SW480 (cell line): ENCODE measurements at places on chromosomes 12 and 14.

DNA sequence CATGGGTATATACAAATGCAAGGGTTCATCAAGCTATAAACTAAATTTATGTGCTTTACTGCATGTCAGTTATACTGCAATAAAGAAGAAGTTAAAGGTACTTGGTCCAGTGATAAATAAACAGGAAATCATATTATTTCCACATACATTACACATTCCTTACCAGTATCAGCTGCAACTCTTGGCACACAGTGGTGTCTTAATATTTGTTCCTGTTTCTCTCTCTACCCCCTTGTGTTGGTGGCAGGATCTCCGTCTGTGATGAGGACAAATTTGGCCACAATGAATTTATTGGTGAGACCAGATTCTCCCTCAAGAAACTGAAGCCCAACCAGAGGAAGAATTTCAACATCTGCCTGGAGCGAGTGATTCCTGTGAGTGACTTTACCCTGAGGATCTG lies 19.2 kb upstream of the OAS1 start:
- DNase-seq: no peak

DNA sequence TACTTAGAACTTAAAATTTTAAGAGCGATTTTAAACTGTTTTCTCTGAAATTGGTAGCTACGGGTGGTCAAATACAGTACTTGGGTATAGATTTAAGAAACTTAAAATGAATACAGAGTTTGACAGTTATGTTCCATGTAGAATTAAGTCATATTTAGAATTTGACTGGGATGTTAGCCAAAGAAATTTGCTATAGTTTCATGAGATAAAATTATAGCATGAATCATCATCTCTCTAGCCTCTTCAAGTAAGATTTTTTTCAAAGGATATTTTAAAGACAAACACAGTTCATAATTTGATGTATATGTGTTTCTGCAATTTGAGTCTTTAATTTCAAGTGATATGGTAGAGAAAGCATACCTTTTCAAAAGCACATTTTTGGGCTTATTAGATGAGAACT lies 41.0 kb downstream of the ZCRB1 start:
- no peak for DNase-seq

- DNase-seq: peak; percentile 9
These were observed 67.0 kb downstream of the PRKCH start for GRCh38 chr14:61388173-61388975.

DNA sequence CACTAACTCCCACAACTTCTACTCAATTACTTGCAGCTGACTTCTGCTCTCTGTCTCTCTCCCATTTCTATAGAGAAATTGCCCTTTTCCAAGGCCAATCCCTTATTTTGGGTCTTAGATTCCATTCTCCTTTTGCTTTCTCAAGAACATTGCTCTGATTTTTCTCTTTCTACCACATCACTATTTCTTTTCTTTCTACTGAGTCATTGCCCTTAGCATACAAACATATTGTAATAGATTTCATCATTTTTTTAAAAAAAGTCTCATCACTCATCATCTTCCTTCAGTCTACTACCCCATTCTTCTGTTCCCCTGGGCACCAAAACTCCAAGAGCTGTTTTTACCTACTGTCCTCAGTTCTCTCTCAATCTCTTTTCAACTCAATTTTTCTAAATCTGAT lies 4.4 kb upstream of the KCNA1 start:
- no peak for DNase-seq

DNA sequence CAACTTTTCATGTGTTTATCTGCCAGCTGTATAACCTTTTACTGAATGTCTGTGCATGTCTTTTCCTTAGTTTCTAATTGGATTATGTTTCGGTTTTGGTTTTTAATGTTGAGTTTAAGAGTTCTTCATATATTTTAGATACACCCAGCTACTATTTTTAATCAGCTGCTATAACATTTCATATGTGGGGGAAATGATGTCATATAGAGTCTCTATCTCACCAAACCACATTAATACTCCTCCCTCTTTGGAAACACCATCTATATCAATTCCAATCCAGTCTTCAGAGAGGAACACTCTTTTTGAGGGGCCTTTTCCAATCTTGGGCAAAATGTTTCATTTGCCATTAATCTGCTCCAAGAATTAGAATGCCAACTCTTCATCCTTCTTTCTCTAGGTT lies 28.5 kb upstream of the GCH1 start:
- no peak for DNase-seq

DNA sequence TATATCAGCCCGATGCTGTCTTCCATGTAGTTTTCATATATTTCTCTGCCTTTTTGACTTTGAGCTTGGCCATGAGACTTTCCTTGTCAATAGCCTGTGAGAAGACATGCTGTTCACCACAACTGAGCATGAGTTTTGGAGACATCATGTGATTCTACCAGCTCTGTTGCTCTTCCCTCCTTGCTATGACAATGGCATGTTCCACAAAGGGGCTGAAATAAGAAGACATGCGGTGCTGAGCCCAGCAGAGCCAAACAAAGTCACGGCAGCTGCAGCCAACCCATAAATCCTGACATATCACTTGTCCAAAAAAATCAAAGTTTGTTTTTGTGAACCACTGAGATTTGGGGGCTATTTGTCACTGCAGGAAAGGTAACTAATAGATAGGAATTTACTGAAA lies 343.4 kb upstream of the KITLG start:
- no peak for DNase-seq

GRCh38 chr14:97687944-97688630 lies 890.9 kb downstream of the VRK1 start:
- DNase-seq: no peak

GRCh38 chr14:94483071-94483451 lies 7.1 kb upstream of the SERPINA9 start:
- no peak for DNase-seq

DNA sequence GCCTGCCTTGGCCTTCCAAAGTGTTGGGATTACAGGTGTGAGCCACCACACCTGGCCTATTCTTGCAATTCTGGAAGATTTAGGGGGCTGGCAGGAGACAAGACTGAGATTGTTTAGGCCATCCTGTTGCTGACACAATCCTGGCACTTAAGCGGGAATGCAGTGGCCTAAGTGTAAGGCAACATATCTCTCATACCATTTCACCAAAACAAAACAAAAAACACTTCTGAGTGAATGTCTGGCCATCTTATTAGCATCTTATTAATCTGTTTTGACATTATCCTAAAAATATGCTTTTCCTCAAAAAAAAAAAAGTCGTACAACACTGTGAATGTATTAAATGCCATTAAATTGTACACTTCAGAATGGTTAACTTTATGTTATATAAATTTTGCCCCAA lies 67.6 kb downstream of the DENND5B start:
- DNase-seq: no peak

DNA sequence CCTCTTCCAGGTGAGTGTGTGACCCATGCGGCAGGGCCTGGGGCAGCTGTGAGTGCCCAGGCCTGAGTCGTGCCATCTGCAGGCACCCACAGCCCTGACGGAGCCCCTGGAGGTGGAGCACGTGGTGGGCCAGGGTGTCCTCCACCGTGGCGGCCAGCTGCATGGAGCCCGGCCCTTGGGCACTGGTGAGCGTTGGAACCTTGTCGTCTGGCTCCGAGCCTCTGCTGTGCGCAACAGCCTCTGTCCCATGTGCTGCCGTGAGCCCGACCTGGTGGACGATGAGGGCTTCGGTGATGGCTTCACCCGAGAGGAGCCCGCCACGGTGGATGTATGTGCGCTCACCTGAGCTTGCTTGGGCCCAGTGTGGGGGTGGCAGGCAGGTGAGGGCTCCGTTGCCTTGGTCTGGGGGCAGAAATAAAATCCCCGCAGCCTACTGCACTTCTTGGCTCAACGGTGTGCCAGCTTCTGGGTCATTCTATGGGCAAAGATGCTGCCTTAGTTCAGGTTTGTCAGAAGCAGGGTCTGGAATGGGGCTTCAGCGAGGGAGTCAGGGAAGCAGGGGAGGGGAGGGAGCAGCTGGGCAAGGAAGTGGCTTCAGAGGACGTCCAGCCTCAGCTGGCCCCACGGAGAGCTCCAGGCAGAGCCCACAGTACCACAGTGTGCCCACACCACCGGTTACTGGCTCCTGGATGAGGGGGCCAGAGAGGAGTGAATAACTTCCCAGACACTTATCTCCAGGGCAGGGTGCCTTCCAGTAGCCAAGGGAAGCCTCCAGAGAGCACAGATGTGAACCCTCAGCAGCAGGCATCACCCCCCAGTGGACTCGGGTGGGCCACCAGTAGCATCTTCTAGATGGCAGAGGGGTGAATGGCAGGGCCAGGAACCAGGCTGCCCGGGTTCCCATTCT lies 1.2 kb upstream of the ARL6IP4 start:
- no peak for DNase-seq

DNA sequence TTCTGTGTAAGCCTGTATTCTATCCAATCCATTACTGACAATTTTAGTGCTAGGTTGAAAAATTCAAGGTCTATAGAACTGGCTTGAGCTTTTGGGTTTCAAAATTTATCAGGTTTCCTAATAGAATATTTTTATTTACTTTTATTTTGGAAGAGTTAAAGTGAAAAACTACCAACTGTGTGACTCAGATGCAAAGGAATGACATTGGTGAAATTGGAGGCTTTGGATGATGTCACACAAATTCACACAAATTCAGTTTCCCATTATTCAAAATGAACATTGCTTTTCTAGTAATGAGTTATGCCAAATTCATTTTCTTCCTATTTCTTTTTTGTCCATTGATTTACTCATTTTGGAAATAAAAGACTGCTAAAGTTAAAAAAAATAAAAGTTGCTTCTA lies 186.9 kb downstream of the ALX1 start:
- no peak for DNase-seq

DNA sequence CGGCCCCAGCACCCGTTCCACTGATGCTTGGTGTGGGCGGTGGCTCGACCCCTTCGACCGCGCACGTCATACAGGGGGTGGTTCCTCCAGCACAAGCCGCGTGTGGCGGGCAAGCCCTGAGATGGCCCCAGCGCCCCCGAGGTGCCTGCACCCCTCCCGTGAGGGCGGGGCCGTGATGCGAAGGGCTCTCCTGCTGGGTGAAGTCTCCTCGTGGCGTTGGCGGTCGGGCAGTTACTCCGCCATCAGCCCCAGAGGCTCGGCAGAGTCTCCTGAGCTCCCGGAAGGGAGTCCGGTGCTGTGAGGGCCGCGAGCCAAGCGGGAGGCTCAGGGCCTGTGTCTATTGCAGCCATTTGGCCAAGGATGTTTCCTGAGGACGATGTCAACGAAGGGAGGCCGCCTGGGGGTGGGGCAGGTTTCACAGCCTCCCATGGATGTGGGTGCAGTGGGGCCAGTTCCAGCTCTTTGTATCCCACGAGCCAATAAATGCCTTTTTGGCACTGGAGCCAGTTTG lies 78.1 kb upstream of the GALNT9 start:
- DNase-seq: no peak

- no peak for DNase-seq
These were observed 146.3 kb upstream of the ATF7IP start for GRCh38 chr12:14219156-14219555.

DNA sequence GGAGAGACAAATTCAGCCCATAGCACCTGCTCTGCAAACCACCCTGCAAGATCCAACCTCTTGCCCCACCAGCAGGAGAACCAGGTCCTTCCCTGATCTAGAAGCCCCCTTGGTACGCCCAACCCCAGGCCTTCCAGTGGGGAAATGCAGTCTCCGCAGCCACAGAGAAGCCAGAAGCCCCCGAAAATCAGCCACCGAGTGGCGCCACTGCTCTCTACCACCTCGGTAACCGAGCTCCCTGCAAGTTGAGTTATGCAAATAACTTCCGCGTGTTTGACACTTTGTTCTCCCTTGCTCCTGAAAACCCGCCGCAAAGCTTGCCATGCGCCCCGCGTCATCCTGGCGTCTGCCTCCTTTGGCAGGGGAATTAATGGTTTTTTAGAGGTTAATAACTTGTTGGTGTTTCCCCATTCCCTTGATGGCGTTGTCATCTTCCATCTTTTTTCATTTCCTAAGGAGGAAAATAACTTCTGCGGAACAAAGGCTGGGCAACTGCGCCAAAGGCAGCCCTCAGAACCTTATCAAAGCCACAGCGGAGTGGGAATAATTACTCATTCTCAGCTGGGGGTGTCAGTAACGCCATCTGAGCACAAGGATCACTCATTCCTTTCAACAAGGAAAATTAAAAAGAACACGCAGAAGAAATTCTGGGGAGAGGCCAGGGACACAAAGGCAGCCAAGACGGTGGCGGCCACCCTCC lies 60.4 kb downstream of the FZD10 start:
- DNase-seq: no peak

DNA sequence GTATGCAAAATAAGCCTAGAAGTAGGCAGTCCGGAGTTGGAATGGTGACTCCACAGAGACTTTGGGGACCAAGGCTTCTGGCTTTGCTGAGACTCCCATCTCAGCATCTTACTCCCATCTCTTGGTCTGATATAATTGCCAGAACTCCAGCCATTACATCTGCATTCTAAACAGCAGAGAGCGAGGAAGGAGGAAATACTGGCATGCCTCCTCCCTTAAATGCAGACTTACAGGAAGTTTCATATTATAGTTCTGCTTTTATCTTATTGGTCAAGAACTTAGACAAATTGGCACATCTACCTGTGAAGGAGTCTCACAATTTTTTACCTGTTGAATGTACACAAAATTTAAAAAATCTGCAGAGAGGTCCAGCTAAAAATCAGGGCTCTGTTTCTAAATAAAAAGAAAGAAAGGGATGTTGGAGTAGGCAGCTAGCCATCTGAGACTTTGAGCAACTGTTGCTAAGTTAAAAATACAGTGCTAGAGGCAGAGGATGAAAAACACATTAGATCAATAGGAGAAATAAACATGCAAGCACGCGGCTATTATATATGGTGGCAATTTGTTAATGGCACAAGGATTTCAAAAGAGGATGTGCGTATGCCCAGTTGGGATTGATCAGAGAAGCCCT lies 209.9 kb upstream of the HMGA2 start:
- no peak for DNase-seq

DNA sequence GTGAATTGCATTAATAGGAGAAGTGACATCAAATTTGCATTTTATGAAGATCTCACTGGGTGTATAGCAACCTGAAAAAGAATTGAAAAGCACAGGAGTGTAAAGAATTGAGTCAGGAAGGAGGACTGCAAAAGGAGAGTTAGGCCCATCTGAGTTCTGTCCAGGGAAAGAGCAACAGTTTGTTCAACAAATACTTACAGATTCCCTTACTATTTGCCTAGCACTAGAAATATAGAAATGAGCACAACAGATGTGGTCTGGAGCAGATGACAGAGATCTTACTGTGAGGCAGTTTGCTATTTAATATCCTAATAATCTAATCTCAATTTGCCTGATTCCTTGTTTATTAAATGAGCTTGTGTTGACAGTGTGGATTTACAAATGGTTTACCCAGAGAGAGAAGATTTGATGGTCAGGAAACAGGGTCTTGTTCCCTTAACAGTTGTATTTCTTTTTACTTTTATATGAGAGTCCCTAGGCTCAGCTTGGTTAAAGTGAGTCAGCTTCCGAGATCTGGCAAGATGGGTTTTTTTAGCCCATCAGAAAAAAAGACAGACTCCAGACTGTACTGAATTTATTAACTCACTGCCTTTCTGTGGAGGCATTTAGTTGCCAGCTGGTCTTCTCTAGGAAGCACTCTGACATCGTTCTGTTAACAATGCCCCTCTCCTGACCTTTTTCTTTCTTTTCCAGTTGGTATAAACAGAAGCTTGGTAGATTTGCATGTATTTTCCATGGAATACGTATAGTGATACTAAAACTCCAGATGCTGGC lies 229.7 kb downstream of the TTC6 start:
- DNase-seq: no peak
